ENCODE measurements at places on chromosomes 6 and 20. TPM values are rescaled to one million over a fixed set of nuclear protein-coding genes. Genes with fewer than 3 reads are reported as not detected.
A peak's percentile ranks its signal among the peaks of the same experiment; 100 is the strongest.

- peak; percentile 100 for ATAC-seq
Measured at GRCh38 chr6:69933239-69933638, 66.9 kb downstream of the COL19A1 start.

DNA sequence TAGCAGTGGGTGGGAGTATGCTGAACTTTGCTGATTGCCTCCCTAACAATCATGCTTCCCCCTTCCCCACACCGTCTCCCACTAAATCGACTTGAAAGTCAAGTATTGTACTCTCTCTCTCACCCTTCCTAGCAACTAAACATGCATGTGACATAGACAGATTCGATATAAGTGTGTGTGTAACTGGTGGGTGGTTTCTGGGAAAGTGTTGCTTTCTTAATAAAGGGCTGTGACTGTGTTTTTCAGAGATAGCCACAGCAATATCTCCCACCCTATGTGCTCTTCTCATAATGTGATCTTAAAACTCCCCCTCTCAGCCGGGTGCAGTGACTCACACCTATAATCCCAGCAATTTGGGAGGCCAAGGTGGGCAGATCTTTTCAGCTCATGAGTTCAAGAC, 49.3 kb upstream of the E2F3 start:
- ATAC-seq, result no peak

DNA sequence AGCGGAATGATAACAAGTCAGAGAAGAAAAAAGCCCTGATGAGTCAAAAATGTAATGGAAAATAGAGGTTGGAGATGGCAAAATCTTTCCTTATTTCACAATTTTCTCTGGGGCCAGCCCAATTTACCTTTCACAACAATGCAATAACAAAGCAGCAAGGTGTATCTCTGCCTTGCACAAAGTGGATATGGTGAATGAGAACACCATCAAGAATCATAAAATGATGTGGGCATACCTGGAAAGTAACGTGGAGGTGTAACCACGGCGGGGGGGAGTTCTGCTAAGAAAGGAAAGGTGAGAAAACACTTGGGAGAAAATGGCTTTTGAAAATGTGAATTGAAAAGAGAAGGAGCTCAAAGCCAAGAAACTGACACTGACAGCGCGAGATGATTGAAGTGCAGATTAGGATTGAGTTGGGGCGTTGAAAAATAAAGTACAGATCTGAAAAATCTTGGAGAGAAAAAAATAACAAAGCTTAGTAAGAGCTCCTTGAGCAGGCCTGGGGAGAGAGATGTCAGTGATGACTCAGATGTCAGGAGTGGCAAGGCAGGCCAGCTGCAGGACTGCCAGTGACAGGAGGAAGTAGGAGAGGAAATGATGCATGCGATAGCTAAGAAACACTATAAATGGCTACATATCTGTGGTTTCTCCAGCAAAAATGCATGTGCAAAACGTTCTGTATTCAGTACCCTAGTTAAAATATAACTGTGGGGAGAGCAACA, 26.2 kb downstream of the ARHGAP18 start:
- ATAC-seq, result peak; percentile 98

Gene BHLHE23
- not detected for total RNA-seq

DNA sequence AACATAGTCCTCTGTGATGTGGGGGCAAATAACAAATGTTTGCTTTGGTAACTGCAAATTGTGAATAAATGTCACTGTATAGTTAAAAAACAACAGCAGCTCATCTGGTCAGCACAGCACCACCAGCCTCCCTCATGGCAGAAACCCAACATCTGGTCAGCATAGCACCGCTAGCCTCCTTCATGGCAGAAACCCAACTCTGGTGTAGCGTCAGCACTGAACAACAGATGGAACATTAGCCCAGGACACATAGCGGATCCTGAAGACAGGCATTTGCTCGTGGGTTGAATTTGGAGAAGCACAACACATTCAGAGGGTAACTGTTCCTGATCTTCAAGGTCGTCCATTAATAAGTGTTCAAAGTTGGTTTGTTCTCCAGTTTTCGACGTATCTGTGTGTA, 265.9 kb downstream of the DLL1 start:
- no peak for ATAC-seq

Gene MYB
- total RNA-seq, result not detected

Gene TRIM15
- total RNA-seq, result 0.77 TPM

- ATAC-seq, result no peak
Measured at GRCh38 chr6:20763296-20763695, 229.0 kb downstream of the CDKAL1 start.

GRCh38 chr6:50602292-50602691, 111.0 kb upstream of the TFAP2D start:
- no peak for ATAC-seq

DNA sequence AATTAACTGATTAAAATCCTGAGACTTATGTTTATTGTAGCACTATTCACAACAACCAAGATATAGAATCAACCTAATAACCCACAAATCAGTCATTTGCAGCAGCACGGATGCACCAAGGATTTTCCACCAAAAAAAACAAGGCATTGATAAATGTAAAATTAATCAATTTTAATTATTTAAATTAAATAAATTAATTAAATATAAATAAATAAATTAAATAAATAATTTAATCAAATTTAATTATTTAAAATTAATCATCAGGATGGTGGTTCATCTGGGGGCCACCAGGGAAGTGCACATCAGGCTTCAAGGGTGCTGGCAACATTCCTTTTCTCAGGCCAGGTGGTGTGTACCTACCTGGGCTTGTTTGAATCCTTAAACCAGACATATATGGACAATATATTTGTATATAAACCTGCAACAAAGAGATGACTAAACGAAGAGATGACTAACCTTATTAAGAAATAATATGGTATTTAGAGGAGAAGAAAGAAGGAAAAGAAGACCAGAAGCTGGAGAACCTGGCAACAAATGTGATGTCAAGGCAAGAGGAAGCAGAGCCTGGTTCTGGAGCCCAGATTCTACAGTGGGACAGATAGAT, 89.2 kb downstream of the CD164 start:
- ATAC-seq, result no peak

DNA sequence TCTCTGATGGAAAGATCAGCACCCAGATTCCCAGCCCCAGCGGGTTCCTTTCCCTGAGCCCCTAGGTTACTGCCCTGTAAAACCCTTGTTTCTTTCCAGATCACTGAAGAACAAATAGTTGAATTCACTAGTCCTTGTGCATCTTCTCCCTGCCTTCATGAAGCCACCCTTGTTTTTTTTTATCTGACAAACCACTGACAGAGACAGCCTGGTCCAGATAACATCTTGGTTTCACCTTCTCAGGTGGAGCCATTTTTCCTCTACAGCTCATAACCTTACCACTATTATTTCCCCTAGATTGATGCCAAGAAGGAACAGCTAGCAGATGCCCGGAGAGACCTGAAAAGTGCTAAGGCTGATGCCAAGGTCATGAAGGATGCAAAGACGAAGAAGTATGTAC, 15.9 kb upstream of the PLCG1 start:
- ATAC-seq, result no peak

- ATAC-seq, result no peak
Measured at GRCh38 chr6:17045581-17046322, 56.1 kb upstream of the STMND1 start.

Gene TAF4
- total RNA-seq, result 8.0 TPM

Gene KCNK5
- total RNA-seq, result 0.15 TPM

DNA sequence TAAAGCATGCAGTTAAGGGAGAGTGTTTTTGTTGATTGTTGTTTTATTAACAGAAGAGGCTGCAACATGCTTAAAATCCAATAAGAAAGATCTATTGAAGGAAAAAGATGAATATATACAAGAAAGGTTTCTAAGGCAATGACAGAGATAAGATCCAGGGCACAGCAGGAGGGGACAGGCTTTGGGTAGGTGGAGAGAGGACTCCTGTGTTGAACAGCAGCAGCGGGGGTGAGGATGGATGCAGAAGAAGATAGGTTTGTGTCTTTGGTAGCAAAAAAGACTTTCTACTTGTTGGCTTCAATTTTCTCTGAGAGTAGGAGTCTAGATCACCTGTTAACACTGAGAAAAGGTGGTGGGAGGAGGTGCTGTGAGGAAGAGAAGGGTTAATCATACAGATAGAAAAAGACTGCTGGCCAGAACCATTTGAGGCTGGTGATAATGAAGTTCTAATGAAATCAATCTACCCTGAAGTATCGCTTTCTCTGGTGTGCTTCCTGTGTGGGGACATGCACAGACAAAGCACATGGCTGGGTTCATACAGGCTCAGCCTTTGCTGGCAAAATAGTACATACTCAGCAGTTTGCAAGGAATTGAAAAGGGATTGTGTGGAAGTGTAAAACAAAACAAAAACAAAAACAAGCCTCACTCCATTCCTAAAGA, 17.2 kb upstream of the DST start:
- no peak for ATAC-seq

- ATAC-seq, result peak; percentile 48
Measured at GRCh38 chr6:21971541-21971940, 325.3 kb downstream of the PRL start.

- no peak for ATAC-seq
Measured at GRCh38 chr6:53347250-53347920, 1.4 kb downstream of the ELOVL5 start.

Gene C20orf202
- total RNA-seq, result 0.11 TPM

GRCh38 chr20:363319-364078, 16.6 kb downstream of the NRSN2 start:
- ATAC-seq, result peak; percentile 53

Gene FAM209B
- total RNA-seq, result not detected

Gene MAPK14
- total RNA-seq, result 45.6 TPM

GRCh38 chr6:3151691-3152090, 5.7 kb downstream of the TUBB2A start:
- peak; percentile 12 for ATAC-seq

Data from motor neuron (in vitro differentiated cells).